ENCODE measurements at places on chromosomes 1 and 21.

GRCh38 chr21:41848958-41849580 is 30.1 kb downstream of the PRDM15 start:
- DNase-seq: no peak

DNA sequence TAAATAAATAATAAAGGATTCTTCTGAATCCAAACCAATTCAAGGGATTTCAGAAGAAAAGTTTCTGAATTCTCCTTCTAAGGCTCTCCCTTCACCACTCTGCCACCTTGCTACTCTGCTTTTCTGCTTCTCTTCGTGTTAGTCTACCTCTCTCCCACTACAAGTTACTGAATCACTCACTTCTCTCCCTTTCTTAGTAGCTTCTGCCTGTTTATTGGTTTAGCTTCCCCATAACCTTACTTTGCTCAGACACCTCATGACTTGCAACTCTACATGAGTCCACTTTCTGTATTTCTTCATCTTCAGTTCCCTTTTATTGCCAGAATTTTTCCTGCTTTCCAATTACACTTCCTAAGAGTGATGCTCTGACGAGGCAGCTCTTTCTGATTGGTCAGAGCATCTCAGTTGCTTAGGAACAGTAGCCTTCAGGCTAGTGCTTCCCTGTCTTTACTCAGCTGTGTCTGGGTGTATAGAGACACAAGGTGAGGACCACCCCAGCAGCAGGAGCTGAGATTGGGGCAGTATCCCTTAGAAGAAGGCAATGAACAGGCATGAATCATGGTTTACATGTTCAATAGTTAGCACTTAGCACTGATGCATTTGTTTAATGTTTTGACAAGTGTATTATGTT is 144.6 kb downstream of the SLC30A10 start:
- DNase-seq: no peak

DNA sequence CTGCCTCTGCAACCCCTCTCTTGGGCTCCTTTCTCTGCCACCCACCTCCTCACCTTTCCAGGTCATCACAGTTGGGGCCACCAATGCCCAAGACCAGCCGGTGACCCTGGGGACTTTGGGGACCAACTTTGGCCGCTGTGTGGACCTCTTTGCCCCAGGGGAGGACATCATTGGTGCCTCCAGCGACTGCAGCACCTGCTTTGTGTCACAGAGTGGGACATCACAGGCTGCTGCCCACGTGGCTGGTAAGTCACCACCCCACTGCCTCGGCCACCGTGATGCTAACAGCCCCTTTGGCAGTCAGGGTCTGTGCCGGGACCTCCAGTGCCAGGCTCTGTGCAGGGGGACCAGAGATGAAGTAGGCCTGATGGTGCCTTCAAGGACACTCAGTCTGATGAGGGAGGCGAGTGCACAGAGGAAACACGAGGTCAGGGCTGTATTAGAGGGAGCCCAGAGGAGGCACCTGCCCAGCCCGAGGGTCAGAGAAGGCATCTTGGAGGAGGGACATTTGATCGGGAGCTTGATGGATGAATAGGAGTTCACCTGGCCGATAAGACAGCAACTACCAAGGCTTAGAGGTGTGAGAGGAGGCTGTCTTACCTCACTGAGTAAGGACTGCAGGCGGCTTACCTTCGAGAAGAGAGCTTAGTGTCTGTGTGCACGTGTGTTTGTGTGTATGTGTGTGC is 18.1 kb downstream of the PCSK9 start:
- DNase-seq: no peak

DNA sequence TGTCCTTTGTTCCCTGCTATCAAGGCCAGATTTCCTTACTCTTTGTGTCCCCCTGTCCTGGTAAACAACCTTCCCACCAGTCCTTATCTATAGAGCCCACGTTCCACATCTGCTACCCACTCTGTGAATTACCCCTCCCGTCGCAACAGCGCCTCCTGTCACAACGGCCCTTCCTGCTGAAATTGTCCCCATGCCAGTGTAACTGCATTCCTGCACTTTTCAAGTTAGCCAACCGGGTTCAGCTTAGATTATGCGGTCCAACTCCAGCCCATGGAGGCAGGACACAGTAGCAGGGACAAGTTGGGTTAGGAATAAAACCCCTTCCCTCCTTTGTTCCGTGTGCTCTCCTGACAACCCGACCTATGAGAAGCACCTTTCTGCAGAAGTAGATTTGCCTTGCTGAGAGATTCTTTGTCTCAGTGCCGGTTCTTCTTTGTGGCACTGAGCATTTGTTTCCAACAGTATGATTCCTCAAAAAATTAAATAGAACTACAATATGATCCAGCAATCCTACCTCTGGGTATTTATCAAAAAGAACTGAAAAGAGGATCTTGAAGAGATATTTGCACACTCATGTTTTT is 180.3 kb downstream of the PTBP2 start:
- DNase-seq: no peak

GRCh38 chr1:165317612-165318011 is 38.9 kb downstream of the LMX1A start:
- no peak for DNase-seq

DNA sequence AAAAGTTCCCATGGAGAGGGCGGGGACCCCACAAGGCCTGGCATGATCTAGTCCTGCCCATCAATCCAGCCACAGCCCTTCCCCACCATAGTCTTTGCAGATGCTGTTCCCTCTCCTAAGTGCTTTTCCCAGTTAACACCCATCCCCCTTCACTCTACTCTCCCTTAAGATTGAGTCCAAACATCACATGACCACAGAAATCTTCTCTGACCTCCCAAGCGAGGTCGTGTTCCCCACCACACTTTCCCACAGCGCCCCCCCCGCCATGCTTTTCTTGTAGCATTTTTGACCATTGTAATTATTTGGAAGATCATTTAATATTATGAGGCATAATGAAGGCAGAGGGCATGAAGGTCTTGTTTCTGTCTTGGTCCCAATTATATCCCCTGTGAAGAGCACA is 4.3 kb upstream of the HSPG2 start:
- no peak for DNase-seq

All from OCI-LY7 (cell line).